ENCODE measurements at places on chromosomes 16 and 17. TPM values are rescaled to one million over a fixed set of nuclear protein-coding genes. Genes with fewer than 3 reads are reported as not detected.

SOCS1 gene
- total RNA-seq, result 6.5 TPM

PYDC1 gene
- total RNA-seq, result not detected

CDK5R1 gene
- total RNA-seq, result 0.72 TPM

NPIPA7 gene
- total RNA-seq, result 8.8 TPM

EPOP gene
- 0.75 TPM for total RNA-seq

ADORA2B gene
- 24.4 TPM for total RNA-seq

- no peak for DNase-seq
These were observed 18.2 kb upstream of the RBFOX3 start for GRCh38 chr17:79628861-79629547.

- no peak for DNase-seq
These were observed 72.5 kb upstream of the AXIN2 start for GRCh38 chr17:65633988-65634387.

- DNase-seq, result no peak
These were observed 87.2 kb downstream of the CYB561 start for GRCh38 chr17:63358956-63359355.

- DNase-seq, result no peak
These were observed 18.0 kb downstream of the PLCD3 start for GRCh38 chr17:45114117-45114932.

- no peak for DNase-seq
These were observed 4.0 kb downstream of the FBXO39 start for GRCh38 chr17:6780001-6780400.

- no peak for DNase-seq
These were observed 14.4 kb downstream of the CTRL start for GRCh38 chr16:67917140-67917851.

- DNase-seq, result no peak
These were observed 10.3 kb downstream of the ZNF18 start for GRCh38 chr17:11986942-11987329.

DNA sequence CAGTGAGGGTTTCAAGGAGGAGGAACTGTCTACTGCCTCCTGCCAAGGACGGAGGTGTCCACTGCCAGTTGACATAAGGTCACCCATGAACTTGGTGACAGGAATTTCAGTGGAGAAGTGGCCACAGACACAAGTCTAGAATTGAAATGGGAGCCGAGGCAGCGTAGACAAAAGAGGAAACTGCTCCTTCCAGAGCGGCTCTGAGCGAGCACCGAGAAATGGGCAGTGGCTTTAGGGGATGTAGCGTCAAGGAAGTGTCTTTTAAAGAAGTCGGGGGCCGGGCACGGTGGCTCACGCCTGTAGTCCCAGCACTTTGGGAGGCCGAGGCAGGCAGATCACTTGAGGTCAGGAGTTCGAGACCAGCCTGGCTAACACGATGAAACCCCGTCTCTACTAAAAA lies 3.1 kb upstream of the SERPINF1 start:
- DNase-seq, result no peak

Data from mucosa of descending colon (tissue), 3 donors.